ENCODE measurements at places on chromosomes 1 and 21. TPM values are rescaled to one million over a fixed set of nuclear protein-coding genes. Genes with fewer than 3 reads are reported as not detected.

The CYP4A11 gene
- total RNA-seq: not detected

GRCh38 chr1:107467286-107467685 lies 326.4 kb downstream of the NTNG1 start:
- DNase-seq: no peak

The GPR157 gene
- 2.9 TPM for total RNA-seq

DNA sequence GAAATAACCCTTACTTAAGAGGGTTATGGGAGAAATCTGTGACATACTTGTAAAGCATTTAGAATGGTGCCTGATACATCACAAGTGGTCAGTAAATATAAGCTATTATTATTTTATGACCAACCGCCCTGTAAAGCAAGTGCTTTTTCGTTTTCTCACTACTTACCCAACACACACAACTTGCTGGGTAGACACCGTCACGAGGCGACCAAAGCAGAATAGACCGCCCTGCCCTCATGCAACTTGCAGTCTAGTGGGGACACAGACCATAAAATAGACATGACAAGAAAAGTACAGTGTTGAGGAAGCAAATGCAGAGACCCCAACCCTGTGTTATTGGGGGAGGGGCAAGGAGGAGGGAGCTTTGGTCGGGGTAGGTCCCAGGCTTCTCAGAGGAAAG lies 744 bp upstream of the IGSF3 start:
- no peak for DNase-seq

The FAM151A gene
- total RNA-seq: not detected

All from M059J (cell line).